Activated CD4-positive, CD25-positive, alpha-beta regulatory T cell (primary cell): ENCODE measurements at places on chromosomes 4 and X.

- no peak for DNase-seq
Measured at GRCh38 chr4:142777045-142777743, 68.9 kb downstream of the INPP4B start.

DNA sequence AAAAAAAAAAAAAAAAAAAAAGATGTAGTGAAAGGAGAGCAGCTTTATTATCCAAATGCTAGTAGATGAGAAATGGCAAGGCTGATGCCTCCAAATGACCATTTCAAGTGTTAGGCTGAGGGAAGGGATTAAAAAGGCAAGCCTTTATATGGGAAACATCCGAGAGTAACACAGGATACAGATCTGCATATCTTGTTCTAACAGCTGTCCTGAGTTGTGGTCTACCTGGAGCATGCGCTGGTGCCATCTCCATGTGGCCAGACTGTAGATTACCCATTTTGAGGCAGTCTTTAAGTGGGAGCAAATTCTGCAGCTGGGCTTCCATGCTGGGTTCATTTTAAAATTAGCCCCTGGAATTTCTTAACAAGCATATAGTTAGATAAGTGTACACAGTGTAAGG, 26.0 kb upstream of the ELF2 start:
- DNase-seq = no peak

GRCh38 chr4:7556558-7556957, 121.8 kb upstream of the PSAPL1 start:
- no peak for DNase-seq

GRCh38 chr4:73864365-73864764, 4.8 kb upstream of the CXCL1 start:
- no peak for DNase-seq

DNA sequence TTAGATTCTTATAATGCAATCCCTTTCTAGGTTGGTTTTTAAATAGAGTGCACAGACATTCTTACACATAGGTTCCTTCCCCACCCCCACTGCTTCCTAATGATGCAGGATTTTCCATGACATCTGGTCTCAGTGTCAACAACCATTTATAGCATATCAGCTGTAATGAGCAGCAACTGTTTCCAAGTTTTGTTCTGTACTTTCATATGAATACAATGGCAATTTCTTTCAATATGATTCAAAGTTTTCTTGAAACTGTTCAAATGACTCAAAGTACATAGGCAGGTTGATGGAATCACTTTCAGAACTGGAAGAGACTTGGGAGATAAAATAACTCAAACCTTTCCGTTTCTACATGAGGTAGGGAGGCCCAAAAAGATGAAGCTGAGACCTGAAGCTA, 220.7 kb downstream of the CAMK2D start:
- DNase-seq = no peak

GRCh38 chr4:183798301-183799253, 106.5 kb upstream of the STOX2 start:
- no peak for DNase-seq

GRCh38 chr4:184526228-184526627, 51.9 kb upstream of the IRF2 start:
- no peak for DNase-seq

- DNase-seq = no peak
Measured at GRCh38 chrX:129818123-129818522, 25.6 kb downstream of the ZDHHC9 start.

DNA sequence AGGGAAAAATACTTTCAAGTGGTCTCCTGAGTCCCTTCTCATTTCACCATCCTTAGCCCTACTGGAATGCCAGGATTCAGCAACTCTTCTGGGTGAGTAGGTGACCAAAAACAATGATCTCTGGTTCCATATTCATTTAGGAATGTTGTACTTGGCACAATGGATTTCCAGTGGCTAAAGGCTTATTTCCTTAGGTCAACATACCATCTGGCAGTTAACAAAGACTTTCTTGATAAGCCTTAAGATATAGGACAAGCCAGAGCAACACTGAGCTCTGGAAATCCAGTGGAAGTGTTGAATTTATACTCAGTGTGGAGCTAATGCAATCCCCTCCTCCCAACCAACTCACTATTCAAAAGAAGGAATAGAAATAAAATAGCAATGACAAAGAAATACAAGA, 139.4 kb upstream of the EMCN start:
- DNase-seq = no peak

GRCh38 chr4:68218044-68218443, 27.4 kb downstream of the TMPRSS11B start:
- DNase-seq = no peak

GRCh38 chrX:119783026-119783425, 8.4 kb downstream of the RPL39 start:
- no peak for DNase-seq

- no peak for DNase-seq
Measured at GRCh38 chrX:41960142-41960541, 36.8 kb upstream of the CASK start.

GRCh38 chr4:31458813-31459212, 738.6 kb downstream of the PCDH7 start:
- no peak for DNase-seq

GRCh38 chr4:101238706-101239105, 108.6 kb downstream of the PPP3CA start:
- DNase-seq = no peak

DNA sequence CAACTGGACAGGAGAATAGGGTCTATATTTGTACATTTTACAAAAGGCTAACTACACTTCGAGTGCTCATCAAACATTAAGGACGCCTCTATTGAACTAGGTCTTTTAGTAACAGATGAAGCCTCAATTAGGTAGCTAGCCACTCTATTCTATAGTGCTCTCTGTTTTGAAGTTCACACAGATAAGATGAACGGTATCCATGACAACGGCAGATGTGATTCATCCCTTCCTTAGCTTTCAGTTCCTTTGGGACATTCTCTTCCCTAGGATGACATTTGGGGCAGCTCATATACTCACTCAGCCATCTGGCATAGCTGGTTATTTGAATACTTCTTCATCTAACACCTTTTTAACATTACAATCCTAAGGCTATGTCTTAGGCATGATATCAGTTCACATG, 62.4 kb upstream of the WDFY3 start:
- no peak for DNase-seq

DNA sequence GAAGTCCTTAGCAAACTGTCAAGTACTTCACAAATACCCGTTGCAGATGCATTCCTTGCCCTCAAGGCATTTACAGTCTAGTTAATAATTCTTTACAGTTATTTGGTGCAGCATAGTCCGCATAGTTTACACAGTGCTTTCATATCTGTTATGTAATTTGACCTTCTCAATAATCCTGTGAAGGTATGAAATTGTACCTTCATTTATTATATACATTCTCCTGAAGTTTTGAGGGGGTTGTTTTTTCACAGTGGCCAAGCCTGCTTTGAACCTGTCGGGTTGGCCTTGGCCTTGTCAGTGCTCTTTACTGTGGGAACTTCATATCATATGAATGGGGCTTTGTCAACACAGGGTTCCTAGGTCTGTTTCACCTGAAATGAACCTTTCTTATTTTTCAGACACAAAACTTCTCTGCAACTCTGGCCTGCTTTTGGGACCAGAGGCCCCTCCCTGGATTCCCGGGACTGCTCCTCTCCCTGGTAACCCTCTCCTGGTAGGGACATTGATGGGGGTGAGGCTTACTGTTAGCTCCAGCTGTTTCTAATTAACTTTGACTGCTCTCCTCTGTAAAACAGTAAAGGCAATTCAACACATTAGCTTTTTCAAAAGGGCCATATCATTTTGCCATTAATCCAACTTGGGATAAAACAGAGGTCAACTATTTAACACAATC, 9.1 kb downstream of the IGFBP7 start:
- DNase-seq = no peak

DNA sequence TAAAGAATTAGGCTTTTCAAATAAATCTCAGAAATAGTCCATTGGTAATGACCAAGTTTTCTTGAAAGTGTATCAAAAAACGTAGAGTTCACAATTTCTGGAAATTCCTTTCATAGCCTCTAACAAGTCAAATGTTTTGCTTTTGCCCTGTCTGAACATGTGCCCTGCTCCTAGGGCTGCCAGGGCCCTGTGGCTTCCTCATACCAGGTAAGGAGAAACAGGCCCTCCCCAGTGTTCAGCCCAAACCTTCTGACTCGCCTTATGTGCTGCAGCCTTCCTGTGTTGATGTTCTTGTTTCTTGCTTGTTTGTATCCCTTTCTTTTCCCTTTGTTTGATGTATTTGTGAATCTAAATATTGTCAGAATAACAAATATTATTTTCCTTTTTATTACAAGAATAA, 146.1 kb upstream of the PACRGL start:
- DNase-seq = no peak

DNA sequence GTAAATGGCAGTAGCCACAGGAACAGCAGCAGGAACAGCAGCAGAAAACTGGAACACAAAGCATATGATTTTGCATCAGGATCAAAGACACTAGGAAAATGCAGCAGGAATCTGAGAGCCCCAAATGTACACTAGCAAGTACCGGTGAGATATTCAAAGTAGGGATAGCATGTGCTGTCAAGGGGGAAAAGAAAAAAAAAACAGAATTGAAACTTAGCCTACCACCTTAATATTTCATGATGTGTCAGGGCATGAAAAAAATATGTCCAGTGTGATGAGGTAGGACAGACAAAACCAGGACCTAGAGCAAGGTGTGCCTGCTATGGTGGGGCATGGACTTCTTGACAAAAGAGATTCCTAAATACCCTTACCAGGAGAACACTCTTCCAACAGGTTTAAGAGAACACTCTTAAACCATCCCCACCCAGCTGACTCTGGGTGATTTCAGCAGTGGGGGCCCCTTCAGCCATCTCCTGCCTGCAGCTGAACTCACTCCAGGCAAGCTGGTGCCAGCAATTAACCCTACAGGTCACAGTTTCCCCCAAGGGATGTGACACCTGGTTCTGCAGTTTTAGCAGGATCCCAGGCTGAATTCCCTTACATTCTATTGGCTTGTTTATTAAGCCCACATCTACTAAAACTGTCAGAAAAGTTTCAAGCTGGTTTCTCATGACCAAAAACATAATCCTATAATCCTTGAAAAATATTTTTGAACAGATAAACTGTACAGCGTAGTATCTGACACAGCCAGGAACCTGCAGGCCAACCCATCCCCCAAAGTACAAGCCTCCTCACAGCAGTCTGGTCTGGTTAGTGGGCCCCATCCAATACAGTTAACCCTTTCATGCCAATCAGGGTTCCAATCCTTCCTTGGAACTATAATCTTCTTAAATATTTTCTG, 62.9 kb upstream of the FMR1 start:
- DNase-seq = no peak

- no peak for DNase-seq
Measured at GRCh38 chr4:183364025-183364424, 41.8 kb upstream of the CLDN24 start.

- no peak for DNase-seq
Measured at GRCh38 chr4:8016527-8016926, 76.9 kb upstream of the AFAP1 start.

DNA sequence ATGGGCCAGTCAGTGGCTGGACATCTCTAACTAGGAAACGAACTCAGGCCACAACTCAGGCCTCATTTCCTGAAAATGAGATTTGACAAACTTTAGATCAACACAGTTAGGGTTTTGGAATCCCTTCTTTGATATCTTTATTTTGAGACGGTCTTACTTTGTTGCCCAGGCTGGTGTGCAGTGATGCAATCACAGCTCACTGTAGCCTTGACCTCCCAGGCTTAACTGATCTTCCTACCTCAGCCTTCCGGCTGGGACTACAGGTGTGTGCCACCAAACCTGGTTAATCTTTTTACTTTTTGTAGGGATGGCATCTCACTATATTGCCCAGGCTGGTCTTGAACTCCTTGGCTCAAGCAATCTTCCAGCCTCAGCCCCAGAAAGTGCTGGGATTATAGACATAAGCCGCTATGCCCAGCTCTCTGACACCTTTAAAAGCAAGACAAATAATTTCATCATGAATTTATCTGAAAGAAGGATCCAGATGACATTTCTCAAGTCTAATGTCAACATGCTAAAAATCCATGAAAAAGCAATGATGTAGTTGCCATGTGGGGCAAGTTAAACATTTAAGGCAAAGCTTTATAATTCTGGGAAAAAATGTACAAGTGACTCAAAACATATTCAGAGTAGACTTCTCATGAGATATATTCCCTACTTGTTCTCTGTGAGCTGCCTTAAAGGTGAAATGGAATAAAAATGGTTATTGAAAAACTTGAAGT, 89.1 kb upstream of the CBR4 start:
- DNase-seq = no peak

GRCh38 chrX:74509989-74510388, 88.7 kb downstream of the SLC16A2 start:
- no peak for DNase-seq

GRCh38 chrX:21014326-21014725, 359.9 kb upstream of the CNKSR2 start:
- DNase-seq = no peak

DNA sequence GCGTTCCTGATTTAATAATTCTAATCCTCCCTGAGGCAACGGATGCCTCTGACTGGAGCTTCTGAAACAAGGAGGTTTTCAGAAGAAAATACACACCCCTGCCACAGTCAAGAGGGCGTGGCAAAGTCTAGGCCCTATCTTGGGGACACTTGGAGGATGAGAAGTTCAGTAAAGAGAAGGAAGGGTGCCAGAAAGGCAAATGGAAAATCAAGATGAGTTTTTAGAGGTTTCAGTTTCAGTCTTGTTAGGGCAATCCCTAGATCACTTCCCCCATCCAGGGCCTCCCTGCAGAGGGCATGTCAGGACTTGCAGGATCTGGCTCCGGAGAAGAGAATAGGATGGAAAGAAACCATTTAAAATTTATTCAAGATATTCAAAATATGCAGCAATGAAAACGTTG, 28.5 kb upstream of the FGF2 start:
- no peak for DNase-seq

GRCh38 chr4:41874873-41875272, 60.4 kb upstream of the TMEM33 start:
- no peak for DNase-seq

DNA sequence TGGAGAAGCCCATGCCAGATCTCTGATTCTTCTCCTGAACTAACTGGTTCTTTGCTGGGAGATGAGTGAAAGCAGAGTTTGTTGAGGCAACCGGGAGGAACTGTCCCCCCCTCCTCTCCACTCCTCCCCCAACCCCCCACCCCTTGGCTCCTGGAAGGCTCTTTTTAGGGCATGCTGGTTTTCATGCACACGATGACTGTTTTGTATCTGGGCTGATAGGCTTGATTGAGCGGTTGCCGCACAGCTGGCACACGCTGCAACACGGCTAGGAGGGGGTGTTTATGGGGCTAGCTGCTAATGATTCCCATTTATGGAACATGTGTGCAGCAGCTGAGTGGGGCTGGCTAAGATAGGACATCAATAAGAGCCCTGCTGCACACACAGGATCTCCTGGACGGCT, 137.2 kb downstream of the SMIM20 start:
- no peak for DNase-seq

- DNase-seq = no peak
Measured at GRCh38 chr4:67691328-67691727, 9.6 kb downstream of the UBA6 start.

DNA sequence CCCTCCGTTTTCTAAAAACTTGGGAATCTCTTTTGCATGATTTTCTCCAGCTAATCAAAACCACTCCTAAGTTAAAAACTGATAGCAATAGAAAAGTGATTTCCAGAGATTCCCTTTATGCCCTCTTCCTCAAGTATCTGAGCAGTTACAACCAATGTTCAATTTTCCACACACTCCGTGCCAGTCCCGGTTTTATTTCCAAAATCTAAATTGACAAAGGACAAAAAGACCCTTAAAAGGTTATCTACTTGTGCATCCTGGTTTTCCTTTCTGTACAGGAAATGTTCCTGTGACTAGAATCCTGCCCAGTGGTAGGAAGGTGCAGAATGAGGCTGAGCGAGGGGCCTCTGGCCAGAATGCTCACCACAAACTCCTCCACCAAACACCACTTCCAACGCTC, 1.3 kb downstream of the SFRP2 start:
- DNase-seq = no peak
